ENCODE measurements at places on chromosomes 6 and 20. TPM values are rescaled to one million over a fixed set of nuclear protein-coding genes. Genes with fewer than 3 reads are reported as not detected.

Gene CABLES2
- total RNA-seq: 1.1 TPM

DNA sequence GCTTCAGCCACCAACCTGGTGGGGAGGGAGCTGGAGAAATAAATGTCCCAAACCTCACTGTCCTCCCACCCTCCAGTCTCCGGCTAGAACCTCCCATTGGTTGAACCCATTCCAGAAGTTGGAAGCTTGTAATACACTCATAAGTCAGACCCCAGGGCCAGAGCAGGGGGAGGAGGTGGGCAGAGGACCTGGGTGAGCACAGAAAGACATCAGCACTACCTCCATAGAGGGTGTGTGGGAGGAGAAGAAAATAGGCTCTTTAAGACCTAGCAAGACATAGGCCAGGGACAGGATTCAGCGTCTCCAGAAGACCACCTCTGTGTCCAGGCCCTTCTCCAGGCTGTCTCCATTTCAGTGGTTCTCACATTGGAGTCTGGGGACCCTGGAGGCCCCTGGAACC is 73.3 kb upstream of the TOP1 start:
- no peaks in the 10 kb centered on the region for H3K4me1 ChIP-seq
- H3K27ac ChIP-seq: no peak overlapping the region
- no peak overlapping the region for H3K4me3 ChIP-seq
- H3K27me3 ChIP-seq: no peaks in the 10 kb centered on the region
- no peak for DNase-seq
- H3K36me3 ChIP-seq: no peaks in the 10 kb centered on the region

DNA sequence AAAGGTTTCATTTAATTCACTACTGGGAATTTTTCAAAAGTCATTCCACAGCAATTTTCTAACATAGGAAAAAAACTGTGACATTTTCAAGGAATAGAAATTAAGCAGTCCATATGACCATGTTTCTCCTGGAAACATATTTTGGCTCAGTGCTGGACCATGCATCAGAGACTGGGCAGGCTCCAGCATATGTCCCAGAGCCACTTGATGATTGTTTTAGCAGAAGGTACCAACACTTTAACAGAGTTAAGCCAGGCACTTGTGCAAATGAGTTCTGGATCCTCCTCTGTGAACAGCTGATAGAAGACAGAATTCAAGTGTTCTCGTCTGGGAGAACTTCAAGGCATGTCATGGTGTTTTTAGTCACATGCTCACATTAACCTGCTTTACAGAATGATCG is 516.3 kb downstream of the COL12A1 start:
- H3K36me3 ChIP-seq: no peaks in the 10 kb centered on the region
- no peak overlapping the region for H3K4me3 ChIP-seq
- no peak overlapping the region for H3K27ac ChIP-seq
- H3K4me1 ChIP-seq: no peaks in the 10 kb centered on the region
- no peak for DNase-seq

- H3K4me1 ChIP-seq: peaks cover 8% of the 10 kb centered on the region
- H3K36me3 ChIP-seq: no peaks in the 10 kb centered on the region
- no peak overlapping the region for H3K27ac ChIP-seq
- H3K27me3 ChIP-seq: no peaks in the 10 kb centered on the region
Measured at GRCh38 chr6:19759117-19759880, 77.9 kb upstream of the ID4 start.
